ENCODE measurements at places on chromosomes 16 and 17.

DNA sequence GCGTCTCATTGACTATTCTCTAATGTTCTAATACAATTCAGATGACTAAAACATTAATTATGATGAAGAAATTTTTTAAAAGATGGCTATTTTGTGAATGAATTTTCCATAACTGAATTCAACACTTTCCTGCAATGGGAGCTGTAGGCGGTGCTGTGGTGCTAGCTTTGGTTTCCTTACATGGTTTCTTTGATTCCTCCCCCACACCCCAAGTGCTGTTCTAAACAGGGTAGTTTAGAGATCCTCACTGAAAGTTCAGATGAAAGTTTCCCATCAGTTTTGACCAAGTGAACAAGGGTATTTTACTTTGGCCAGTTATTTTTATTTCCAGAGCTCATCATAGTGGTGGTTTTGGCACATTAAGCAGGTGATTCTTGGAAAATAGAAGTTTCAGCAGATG lies 26.0 kb upstream of the MRC2 start:
- no peak for DNase-seq

GRCh38 chr17:19787733-19788357 lies 39.7 kb upstream of the ALDH3A1 start:
- no peak for DNase-seq

DNA sequence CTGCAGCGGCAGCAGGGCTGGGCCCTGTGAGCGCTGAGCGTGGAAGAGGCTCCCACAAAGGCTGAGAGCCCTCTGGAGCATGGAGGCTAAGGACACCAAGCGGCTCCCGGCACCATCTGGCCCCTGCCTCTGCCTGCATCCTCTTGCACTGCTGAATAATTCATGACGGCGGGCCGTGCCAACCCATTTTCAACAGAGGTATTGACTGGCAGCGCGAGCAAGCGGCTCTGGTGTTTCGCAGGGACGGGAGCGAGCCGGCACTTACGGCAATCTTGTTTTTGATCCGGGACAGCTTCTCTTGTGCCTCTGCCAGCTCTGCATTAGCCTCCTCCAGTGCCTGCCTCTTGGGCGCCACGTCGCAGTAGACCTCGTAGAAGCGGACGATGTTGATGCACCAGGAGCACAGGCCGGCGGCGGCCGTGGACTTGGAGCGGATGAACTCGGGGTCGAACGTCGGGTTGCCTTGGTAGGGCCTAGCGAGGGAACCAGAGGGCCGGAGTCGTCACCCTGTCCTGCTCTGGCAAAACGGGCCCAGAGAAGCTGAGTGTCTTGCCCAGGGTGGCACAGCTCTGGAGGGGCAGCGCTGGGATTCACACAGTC lies 80.4 kb downstream of the PGS1 start:
- no peak for DNase-seq

DNA sequence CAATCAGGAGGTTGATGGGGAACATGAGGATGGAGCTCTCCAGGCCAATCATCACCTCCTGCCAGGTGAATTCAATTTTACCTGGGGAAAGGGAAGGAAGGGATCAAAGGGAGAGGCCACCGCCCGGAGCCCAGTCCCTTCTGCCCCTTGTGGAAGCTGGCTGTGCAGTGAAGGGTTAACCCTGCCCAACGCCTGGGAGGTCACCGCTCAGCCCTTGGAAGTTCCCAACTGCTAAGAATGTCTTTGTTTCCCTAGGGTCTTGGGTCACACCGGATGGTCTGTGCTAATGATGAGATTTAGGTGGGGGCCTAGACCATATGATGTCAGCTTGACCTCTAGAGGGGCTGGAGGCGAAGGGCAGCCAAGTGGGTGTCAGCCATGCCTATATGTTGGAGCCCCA lies 52.1 kb upstream of the GCSH start:
- DNase-seq = no peak

Measured in anterior cingulate cortex (tissue), 58 donors.